ENCODE measurements at places on chromosomes 1 and 21. TPM values are rescaled to one million over a fixed set of nuclear protein-coding genes. Genes with fewer than 3 reads are reported as not detected.

LMX1A gene
- total RNA-seq = not detected

KPRP gene
- not detected for total RNA-seq

RGS8 gene
- total RNA-seq = not detected

CD53 gene
- total RNA-seq = not detected

FBXO44 gene
- total RNA-seq = 6.3 TPM

MMP23B gene
- 0.49 TPM for total RNA-seq

TGFB2 gene
- total RNA-seq = 2.5 TPM

A3GALT2 gene
- total RNA-seq = not detected

SPRR2A gene
- total RNA-seq = not detected

NTMT2 gene
- total RNA-seq = not detected

FYB2 gene
- not detected for total RNA-seq

PCP4 gene
- total RNA-seq = not detected

FCRL5 gene
- total RNA-seq = not detected

CD52 gene
- not detected for total RNA-seq

PBX1 gene
- total RNA-seq = 2.5 TPM

GSTM1 gene
- 19.1 TPM for total RNA-seq

ASPM gene
- 40.8 TPM for total RNA-seq

S100A5 gene
- not detected for total RNA-seq

WRAP73 gene
- total RNA-seq = 20.4 TPM

ZNF697 gene
- total RNA-seq = 15.3 TPM

EPS8L3 gene
- not detected for total RNA-seq

PPIE gene
- 42.3 TPM for total RNA-seq

PKNOX1 gene
- 7.6 TPM for total RNA-seq

S100B gene
- total RNA-seq = not detected

NMNAT2 gene
- total RNA-seq = 1.3 TPM

C1orf167 gene
- total RNA-seq = not detected
